Coronary artery (tissue), 2 donors: ENCODE measurements at places on chromosomes 7 and 10.
A peak's percentile ranks its signal among the peaks of the same experiment; 100 is the strongest.

DNA sequence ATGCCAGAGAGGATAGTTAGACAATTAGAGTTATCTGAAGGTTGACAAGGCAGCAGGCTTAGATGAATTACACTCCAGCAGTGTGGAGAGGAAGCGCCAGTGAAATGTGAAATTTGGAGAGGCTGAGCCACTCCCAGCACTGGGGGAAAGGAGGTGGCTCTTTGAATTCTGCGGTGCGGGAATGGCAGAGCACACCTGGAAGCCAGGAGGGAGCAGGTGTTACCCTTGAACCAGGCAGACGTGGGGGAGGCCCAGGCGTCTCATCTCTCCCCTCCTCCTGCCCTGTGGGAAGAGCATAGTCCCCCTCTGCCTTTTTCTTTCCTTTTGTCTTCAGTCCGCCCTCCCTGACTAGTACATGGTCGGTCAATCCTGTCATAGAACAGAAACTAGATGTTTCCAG lies 203.1 kb downstream of the DPP6 start:
- DNase-seq = no peak

DNA sequence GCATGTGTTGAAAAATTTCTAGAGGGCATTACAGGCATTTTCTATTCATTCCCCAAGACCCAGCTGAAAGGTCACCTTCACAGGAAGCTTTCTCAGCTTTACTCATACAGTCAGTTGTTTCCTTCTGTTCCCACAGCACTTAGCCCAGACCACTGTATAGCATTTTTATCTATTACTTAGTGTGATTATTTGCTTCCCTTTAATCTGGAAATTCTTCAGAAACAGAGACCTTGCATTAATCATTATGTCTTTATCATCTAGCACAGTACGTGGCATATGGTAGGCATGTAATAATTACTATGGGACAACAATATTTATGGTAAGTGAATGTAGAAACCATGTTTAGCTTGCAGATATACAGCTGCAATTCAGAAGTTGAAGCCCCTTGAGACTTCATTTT lies 38.2 kb upstream of the CDK6 start:
- no peak for DNase-seq

GRCh38 chr10:98251399-98251798 lies 16.6 kb downstream of the LOXL4 start:
- DNase-seq = no peak

DNA sequence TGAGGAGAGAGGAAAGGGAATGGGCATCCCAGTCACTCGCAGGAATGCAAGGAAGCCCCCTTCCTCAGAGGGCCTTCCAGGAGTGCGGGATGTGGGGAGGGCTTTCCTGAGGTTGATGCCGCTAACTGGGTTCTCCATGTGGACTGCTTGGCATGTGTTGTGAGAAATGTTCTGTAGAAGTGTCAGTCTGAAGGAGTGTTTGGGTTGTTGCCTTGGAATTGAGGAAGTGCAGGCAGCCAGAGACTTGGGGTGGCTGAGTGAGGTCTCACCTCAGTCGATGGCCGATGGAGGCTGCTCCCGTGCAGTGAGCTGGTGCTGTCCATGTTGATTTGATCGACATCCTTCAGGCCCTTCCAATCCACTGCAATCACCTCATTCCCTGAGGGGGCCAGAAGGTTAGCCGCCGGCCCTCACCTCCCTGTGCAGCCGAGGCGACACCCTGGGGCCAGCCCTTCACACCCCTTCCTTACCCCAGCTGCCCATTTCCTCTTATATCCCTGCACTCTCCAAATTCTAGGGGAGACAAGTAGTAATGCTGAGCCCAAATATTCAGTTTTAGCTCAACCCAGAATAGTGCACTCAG lies 2.7 kb downstream of the FAM131B start:
- DNase-seq = no peak

DNA sequence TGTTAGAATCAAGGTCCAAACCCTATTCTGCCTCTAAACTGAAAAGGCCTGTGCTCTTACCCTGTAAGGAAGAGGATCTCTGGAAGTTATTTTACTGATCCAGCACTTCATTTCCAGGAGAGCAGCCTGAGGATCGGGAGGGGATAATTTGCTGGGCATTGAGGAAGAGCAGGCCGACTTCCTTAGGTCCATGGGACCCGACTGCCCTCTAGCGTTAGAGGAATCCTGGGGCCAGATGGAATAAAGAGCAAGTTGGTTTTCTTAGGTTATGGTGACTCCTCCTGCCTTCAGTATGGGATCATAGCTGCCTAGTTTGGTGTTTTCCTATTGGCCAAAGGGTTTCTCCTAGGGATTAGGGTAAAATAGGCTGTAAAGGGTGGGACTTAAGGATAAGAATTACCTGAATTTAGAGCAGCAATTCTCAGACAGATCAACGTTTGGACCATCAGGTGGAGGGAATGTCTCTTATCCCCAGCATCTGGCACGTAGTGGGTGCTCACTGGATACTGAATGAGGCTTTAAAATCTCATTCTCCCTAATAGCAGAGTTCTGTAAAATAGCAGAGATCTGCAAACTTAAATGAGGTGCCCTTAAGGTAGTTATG lies 40.0 kb upstream of the SORBS1 start:
- DNase-seq = peak; percentile 87

DNA sequence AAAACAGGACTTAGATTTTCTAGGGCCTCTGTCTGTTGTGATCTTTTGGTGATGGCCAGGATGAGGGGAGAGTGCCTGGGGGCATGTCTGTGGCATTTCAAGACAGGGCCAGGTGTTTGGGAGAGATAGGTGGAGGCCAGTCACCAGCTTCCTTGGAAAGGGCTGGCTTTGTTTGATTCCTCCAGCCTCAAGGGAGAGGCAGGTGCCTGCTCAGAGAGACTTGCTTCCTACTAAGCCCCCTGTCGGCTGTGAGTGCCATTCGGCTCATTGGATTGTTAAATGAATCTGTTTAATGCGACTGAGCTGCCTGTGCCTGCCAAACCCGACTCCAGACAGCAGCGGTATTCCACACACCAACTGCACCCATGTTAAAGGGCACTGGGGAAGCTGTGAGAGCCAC lies 304.1 kb upstream of the COBL start:
- DNase-seq = no peak

GRCh38 chr10:80894797-80895467 lies 357.2 kb downstream of the SH2D4B start:
- no peak for DNase-seq

DNA sequence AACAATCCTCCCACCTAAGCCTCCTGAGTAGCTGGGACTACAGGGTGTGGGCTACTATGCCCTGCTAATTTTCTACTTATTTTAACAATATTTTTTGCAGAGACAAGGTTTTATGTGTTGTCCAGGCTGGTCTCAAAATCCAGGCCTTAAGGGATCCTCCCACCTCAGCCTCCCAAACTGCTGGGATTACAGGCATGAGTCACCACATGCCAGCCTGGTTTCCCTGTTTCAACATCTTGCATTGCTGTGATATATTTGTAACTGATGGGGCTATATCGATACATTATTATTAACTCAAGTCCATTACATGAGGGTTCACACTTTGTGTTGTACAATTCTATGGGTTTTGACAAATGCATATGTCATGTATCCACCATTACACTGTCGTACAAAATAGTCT lies 41.9 kb upstream of the OGDHL start:
- no peak for DNase-seq

DNA sequence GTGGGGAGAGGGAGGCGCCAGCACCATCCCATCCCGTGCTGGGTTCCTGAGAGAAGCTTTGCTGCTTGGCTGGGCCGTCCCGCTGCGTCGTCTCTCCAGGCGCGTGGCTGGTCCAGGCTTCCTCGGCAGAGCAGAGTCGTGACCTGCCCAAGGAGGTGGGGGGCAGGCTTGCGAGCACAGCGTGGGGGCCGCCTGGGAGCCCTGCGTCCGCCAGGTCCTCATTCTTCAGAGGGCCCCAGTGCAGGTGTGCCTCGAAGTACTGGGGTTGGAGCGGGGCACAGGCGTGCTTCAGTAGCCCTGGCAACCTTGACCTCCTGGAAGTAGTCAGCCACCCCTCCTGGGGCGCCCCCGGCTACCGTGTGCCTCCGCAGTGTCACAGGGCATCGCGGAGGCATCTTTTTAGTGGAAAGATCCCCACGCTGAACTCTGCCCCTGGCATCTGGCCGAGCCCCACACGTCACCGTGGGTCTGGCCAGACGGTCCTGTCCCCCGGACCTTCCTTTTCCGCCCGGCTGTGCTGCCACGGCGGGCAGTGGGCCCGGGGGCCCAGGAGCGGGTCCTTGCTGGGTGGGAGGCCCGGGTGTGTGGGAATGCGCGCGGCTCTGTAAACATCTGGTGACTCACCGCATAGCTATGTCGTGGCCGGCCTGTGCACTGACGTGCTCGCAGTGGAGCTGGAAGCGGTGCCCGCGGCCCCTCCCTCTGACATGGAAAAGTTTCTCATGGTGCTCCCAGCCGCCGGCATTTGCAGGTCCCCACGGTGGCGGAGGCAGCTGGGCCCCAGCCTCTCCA lies 6.4 kb downstream of the MAFK start:
- DNase-seq = peak; percentile 99

GRCh38 chr7:50808282-50808888 lies 25.7 kb upstream of the GRB10 start:
- no peak for DNase-seq
